ENCODE measurements at places on chromosomes 16 and 17. TPM values are rescaled to one million over a fixed set of nuclear protein-coding genes. Genes with fewer than 3 reads are reported as not detected.

DNA sequence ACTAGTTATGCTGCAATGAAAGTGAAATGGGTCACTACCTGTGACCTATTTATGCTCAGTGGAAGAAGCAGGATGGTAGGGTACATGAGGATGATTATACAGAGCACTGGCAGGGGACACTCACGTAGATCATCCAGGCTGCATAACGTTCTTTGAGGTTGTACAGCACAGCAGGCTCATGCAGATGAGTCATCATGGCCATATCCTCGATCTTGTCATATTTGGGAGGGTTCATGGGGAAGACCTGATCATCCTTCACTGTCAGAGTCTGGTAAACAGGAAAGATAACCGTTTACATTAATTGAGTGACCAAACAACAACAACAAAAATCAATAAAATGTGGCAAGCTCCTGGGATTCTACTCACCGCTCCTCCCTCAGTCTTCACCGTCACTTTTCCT lies 2.1 kb downstream of the MYH2 start:
- no peak for DNase-seq

GRCh38 chr16:86319585-86320236 lies 190.6 kb upstream of the FOXF1 start:
- DNase-seq = no peak

DNA sequence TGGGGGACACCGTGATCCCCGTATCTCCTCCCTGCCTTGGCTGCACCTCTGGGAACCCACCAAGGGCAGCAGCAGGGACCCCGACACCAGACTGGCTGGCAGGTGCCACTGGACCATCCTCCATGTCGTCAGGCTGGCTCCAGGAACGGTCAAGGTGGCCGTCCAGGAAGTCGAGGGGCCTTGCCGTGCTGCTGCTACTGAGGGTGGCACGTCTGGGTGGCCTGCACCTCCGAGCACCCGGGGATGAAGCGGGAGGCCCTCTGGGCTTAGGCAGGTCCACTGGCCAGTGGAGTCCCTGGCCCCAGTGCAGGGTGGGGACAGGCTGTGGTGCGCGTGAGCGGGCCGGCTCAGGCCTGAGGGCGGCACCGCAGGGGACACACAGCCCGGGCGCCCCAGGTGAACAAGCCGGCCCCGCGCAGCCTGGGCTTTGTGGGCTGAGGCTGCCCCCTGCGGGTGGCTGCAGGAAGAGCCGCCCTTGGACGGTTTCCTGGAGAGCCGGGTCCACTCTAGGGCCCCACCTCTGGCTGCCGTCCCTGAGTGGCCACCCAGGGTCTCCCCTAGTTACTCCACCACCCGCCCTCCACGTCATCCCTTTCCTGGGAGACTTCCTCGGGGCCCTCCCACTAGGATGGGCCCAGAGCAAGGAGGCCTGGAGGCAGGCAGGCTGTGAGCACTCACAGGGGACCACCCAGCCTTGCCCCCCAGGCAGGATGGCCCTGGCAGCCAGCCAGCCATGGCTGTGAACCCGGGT lies 42.8 kb upstream of the ZC3H18 start:
- no peak for DNase-seq

DNA sequence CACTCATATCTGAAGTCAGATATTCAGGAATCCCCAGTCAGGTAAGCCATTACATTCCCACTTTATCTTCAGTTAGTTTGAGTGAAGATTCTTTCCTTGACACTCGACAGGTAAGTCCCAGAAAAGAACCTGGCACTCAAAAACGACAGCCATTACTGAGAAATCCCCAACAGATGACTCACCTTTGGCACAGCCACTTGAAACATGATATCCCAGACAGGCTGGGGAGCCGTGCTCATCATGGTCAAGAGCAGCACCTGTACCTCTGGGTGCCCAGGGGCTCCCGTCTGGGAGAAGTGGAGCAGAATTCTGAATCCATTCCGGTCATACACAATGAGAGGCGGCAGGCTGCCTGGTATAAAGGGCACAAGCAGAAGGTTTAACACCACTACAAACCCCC lies 16.8 kb upstream of the COG7 start:
- DNase-seq = no peak

GRCh38 chr17:33152783-33153182 lies 140.3 kb downstream of the ASIC2 start:
- DNase-seq = no peak

DNA sequence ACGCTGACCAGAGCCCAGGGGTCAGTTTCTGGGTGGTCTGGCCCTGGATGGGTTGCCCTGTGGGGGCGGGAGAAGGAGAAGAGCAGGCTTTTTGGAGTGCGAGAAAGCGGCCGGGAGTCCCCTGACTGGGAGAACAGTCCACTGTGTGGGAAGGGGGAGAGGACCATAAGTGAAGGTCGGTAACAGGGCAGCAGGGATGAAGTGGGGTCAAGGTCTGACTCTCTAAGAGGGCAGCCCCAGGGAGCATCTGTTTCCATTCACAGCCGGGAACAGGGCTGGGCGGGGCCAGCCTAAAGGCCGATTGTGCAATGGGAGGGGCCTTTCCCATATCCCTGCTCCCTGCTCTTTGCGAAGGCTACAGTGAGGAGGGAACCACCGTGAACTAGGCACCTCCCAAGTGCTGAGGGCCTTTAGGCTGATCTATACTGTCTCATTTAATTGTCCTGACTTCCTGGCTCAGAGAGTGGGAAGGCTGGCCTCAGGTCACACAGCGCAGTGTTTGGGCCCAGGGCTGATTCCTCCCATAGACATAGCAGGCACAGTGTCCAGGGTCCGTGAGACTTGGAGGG lies 10.4 kb upstream of the WFDC1 start:
- DNase-seq = no peak

The CDRT15 gene
- not detected for polyA plus RNA-seq

The KRT38 gene
- polyA plus RNA-seq = not detected

The KRT27 gene
- not detected for polyA plus RNA-seq

The TBC1D26 gene
- polyA plus RNA-seq = not detected

The CA5A gene
- not detected for polyA plus RNA-seq

The MAP2K6 gene
- polyA plus RNA-seq = 2.6 TPM

The NOD2 gene
- polyA plus RNA-seq = 0.90 TPM
